ENCODE measurements at places on chromosomes 7 and 10.

DNA sequence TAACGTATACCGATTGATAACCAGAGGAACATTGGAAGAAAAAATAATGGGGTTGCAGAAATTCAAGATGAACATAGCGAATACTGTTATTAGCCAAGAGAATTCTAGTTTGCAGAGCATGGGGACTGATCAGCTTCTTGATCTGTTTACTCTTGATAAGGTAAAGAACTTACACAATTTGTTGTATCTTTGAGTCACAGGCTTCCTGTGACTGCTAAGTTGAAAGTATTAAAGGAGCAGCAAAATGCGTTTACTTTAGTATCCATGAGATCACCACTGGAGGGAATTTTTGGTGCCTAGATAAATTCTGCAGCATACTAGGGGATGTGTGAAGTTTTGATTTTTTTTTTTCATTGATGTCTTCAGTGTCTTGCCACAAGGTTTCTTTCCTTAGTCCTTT is 103.6 kb downstream of the BTAF1 start:
- no peak for DNase-seq

DNA sequence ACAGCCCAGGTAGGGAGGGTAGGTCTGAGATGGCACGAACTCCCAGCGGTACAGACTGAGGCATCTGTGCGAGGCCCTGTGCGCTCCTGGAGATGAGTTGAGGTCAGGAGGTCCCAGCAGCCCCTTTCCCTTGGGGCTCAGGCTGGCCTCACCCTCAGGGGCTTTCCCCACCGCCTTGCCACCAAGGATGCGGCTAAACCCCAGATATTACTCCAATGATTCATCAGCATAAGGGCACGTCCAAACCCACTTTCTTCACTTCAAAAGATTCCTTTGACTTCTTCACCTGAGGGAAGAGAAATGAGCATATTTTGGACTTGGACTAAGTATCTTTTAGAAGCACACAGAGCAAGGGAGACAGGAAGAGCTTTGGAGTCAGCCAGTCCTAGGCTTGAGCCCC is 20.3 kb downstream of the UROS start:
- DNase-seq = no peak

DNA sequence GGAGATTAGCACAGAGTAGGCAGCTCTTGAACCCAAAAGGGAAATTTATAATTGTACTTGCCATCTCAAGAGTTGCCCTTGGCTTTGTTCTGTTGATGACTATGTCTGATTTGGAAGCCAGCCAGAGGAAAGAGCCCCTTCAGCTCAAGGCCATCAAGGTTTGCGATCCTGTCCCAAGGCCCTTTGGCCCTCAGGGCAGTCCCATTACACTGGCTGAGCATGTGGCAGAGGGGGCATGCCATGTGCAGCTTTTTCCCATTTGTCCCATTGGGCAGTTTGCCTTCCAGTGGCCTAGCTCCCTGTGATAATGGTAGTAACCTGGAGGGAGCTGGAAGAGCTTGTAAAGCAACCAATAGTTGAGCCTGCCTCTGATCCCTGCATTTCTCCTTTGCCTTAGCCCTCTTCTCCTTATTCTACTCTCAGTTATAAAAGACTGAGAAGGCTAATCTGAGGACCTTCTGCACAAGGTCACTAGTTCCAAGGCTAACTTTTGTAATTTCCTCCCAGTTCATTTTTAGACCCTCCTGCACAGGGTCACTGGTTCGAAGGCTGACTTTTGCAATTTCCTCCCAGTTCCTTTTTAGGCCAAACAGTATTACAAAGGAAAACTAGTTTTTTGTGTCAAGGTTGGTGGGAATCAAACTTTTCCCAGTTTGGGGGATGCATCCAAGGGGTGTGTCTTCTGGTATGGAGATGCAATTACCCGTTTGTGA is 31.0 kb upstream of the ARHGAP12 start:
- DNase-seq = no peak

GRCh38 chr7:75813781-75814236 is at the start of gene CCL24:
CCL24 (minus strand) TSS chr7:75813806; CDS start chr7:75813715, 91 bp downstream.
- DNase-seq = no peak

DNA sequence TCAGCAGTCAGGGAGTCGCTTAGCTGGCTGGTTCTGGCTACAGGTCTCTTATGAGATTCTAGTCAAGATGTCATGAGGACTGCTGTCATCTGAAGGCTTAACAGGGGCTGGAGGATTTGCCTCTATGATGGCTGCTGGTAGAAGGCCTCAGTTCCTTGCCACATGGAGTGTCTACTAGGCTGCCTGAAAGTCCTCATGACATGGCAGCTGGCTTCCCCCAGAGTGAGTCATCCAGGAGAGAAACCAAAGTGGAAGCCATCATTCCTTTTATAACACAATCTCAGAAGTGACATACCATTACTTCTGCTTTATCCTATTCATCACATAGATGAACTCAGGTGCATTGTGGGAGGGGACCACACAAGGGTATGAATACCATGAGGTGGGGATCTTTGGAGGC is 75.1 kb downstream of the EXOC6 start:
- no peak for DNase-seq

DNA sequence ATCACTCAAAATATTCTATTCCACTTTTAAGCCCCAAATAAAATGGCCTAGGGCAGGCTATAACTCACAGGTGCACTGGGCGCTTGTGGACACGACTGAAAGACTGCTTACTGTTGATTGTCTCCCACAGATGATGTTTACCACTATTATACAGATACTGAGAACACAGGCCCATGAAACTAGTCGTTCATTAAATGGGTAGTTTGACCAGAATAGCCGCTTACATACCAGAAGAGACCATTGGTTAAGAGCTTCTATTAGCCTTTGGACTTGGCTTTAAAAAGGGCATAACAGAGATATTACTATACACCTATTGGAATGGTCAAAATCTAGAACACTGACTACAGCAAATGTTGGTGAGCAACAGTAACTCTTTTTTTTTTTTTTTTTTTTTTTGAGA is 4.3 kb downstream of the CCDC6 start:
- no peak for DNase-seq

DNA sequence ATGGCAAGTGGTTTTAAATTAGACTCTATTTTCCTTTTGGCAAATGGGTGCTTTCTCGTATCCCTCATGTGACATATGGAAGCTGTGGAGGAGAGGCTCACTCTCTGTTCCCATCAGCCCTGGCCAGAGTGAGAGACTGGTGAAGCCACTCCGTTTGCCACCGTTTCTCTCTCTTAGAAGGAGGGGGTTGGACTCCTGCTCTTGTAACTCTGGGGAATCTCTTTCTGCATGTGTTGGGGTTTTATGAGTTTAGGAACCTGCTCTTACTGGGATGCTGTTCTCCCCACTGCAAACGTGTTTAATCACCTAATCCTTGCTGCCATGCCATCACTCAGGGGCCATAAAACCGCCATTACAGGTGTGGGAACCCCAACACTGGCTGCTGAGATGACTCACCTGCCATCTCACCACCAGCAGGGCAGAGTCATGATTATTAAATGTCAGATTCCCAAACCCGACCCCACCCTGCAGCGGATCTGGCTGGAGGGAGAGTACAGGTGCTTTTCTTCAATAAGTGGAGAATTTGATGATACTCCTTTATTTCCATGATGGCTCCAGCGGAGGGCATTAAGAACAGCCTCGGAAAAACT is 103.2 kb downstream of the ADCY1 start:
- DNase-seq = no peak

Measured in activated CD8-positive, alpha-beta memory T cell treated with anti-CD3 and anti-CD28 coated beads for 24 hours (primary cell).